Panc1 (cell line): ENCODE measurements at places on chromosomes 2 and 18. TPM values are rescaled to one million over a fixed set of nuclear protein-coding genes. Genes with fewer than 3 reads are reported as not detected.

The TNFAIP6 gene
- total RNA-seq = not detected

The AQP12A gene
- not detected for total RNA-seq

The ERBB4 gene
- total RNA-seq = 0.15 TPM

The WDFY1 gene
- 48.5 TPM for total RNA-seq

The PROM2 gene
- total RNA-seq = 1.4 TPM

The SERPINB2 gene
- total RNA-seq = not detected

The APOB gene
- total RNA-seq = 1.2 TPM

The AKAIN1 gene
- total RNA-seq = not detected

The ALS2 gene
- 47.5 TPM for total RNA-seq

The TSGA10 gene
- 7.5 TPM for total RNA-seq

The ZNF804A gene
- 2.2 TPM for total RNA-seq

The DPYSL5 gene
- total RNA-seq = 0.31 TPM

The RNF125 gene
- total RNA-seq = 0.57 TPM

The TUBA3D gene
- not detected for total RNA-seq

The ANKRD62 gene
- total RNA-seq = not detected

The ABHD3 gene
- total RNA-seq = 23.3 TPM

The ST6GAL2 gene
- not detected for total RNA-seq

The NLRC4 gene
- total RNA-seq = not detected
